ENCODE measurements at places on chromosomes 3 and 15. TPM values are rescaled to one million over a fixed set of nuclear protein-coding genes. Genes with fewer than 3 reads are reported as not detected.

The ARNT2 gene
- 1.3 TPM for total RNA-seq

The ZNF770 gene
- total RNA-seq: 14.2 TPM

The OCA2 gene
- total RNA-seq: not detected

The DUSP7 gene
- 3.5 TPM for total RNA-seq

The KLF15 gene
- 0.69 TPM for total RNA-seq

The YEATS2 gene
- 17.9 TPM for total RNA-seq

The GOLGA6L7 gene
- total RNA-seq: not detected

The CELSR3 gene
- 1.1 TPM for total RNA-seq

The C3orf22 gene
- not detected for total RNA-seq

The FILIP1L gene
- 7.6 TPM for total RNA-seq

The XCR1 gene
- not detected for total RNA-seq

The PPM1L gene
- 0.69 TPM for total RNA-seq

The TGM4 gene
- total RNA-seq: under 0.01 TPM

The OR5K2 gene
- not detected for total RNA-seq

The CLPX gene
- 41.5 TPM for total RNA-seq

The SMCO1 gene
- not detected for total RNA-seq

The SPATA12 gene
- not detected for total RNA-seq

The TLR9 gene
- total RNA-seq: under 0.01 TPM

The NOX5 gene
- total RNA-seq: 1.8 TPM

The BOC gene
- total RNA-seq: 3.5 TPM

The BFSP2 gene
- total RNA-seq: not detected

The PAK6 gene
- 0.16 TPM for total RNA-seq

The RASA2 gene
- total RNA-seq: 5.1 TPM

The THBS1 gene
- total RNA-seq: 791 TPM

The TNNC1 gene
- total RNA-seq: 0.63 TPM

The GOLGA8N gene
- 4.3 TPM for total RNA-seq

The AMIGO3 gene
- total RNA-seq: under 0.01 TPM

The ADAMTS7 gene
- total RNA-seq: 4.1 TPM

The ACTC1 gene
- 0.16 TPM for total RNA-seq

The CLCN2 gene
- 3.5 TPM for total RNA-seq

The RPL39L gene
- 15.1 TPM for total RNA-seq

The LRRC31 gene
- total RNA-seq: not detected

Measured in bronchial smooth muscle cell (primary cell).